Anterior cingulate cortex (tissue), 58 donors: ENCODE measurements at places on chromosomes 5 and 9.

DNA sequence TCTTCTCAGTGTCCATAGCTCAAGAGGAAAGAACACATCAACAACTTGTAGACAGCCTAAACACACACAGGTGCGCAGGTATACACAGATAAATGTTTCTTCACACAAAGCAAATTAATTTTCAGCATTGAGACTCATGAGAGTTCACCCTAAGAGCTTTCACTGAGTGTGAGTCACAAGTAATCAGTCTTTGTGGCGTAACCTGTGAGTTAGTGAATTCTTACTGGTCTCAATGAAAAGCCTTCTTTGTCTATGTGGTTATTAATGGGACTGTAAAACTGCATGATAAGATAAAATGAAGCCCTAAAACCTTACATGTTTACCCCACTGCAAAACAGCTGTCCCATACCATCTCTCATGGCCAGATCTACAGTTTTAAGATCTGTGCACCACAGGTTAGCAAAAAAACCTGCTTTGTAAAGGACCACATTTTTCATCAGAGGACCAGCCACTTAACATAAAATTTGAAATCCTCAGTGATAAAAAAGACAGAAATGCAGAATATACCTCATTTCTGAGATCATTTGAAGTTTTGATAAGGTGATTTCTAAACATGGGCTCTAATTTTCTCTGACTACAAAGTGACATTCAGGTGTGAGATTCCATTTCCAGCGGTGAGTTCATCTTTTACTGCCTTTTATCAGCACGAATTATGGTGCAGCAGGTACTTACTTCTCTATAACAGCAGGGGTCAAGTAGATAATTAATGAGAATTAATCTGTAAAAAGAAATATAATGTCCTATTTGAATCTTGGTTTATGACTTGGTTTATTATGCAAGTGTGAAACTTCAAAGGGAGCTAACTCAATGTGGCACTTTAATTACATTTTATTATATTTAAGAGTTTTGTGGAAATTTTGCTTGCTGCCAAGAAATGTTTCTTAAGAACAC, 335.7 kb upstream of the PIK3R1 start:
- DNase-seq = no peak

GRCh38 chr9:107637421-107638420, 148.2 kb upstream of the KLF4 start:
- DNase-seq = peak; percentile 84

DNA sequence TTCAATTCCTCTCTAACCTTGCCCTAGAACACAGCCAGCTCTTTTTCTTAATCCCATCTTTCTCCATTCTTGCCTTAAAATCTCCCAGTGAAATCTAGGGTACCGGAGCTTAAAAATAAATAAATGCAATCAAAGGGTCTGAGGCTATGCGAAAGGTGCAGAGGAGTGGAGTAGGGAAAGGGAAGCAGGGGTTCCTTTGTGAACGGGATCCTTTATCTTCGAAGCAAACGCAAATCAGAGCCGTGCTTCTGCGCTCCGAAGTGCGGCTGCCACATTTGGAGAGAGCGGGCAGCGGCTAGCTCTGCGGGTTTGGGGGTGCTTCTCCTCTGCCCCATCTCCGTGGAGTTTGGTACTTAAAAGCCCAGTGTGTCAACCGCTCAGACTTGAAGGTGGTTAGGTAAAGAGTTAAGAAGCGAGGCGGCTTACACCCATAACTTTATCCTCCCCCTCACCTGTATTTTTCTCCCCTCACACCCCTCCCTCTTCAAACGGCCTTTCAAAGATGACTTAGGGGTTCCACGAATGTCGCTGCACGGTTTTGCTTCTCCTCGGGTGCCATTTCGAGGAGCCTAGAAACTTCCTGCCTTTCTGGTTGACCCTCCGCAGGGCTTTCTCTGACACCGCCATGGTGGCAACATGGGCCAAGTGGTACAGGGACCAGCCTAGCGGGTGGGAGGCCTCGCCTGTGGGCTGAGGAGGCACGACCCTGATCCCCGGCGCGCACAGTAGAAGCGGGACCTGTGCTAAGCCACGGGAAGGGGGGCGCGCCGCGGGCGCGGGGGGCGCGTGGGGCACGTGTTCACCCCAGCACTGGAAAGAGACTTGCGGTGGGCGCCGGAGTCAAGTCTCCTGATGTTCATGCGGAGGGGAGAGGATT, 31.7 kb upstream of the NFIB start:
- DNase-seq = no peak

DNA sequence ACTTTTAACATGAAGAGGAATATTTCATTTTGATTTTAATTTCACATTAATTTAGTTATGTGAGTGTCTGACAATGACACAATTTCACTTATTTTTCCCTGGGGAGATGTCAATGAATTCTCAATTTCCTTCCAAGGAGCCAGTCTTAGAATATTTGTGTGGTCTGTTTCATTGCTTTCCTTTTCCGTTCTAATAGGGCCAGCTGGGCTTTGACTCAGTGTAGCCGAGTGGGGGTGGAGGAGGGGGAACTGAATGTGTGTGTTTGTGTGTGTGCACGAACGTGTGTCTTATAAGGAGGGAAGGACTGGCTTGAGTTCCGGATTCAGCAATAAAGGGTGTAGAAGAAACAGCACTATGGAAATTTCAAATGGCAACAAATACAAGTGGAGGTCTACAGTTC, 100.0 kb downstream of the BASP1 start:
- no peak for DNase-seq

DNA sequence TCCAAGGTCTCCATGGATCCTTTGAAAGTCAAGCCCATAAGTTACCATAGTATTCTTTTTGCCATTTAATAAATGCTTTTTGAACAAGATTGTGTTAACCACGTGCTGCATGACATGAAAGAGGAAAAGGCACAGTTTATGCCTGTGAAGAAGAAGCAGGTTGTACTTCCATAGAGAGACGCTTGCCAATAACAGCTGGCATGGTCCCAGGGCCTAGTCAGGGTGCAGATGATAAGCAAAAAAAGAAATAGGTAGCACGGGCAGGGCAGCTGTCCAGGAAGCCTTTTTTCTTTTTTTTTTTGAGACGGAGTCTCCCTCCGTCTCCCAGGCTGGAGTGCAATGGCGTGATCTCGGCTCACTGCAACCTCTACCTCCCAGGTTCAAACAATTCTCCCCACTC, 71.8 kb upstream of the CLINT1 start:
- DNase-seq = no peak

DNA sequence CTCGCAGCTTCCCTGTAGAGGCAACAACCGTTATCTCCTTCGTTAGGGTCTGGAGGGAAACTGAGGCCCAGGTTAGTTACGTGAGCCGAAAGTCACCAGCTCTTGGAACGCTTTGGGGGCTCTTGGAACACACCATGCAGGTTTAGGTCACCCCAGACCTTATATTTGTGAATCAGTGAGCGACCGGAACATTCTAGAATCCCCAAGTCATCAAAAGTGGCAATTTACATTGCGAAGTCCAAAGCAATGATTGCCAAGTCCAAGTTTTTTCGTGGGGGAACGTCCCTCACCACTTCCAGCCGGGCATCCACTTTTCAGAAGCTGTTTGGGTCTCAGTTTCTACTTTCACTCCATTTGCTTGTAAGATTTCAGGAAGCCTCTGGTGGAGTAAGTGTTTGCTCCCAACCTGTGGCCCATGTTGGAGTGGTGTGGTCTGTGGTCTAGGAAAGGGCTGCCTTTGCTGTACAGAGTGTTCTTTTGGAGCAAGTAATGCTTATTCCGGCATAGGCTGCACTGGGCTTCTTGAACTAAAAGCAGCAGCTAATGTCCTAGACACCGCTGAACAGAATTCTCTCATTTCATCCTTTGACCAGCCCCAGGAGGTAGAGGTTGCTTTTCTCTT, 32.8 kb upstream of the SPRY4 start:
- no peak for DNase-seq

DNA sequence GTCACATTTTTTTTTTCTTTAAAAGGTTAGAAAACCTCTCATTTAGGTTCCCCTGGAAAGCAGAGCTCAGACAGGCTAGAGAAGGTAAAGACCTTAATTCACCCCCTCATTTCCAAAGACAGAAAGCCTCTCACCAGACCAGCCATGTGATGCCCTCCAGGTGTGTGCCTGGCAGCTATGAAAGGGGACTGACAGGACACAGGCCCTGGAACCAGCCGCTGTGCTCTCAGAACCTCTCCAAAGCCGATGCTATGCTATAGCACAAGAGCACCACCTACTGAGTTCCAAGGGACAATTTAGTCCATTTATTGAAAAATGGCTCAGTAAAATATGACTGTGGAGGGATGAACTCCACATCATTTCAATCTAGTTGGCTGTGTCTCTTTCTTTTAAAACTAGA, 48.8 kb downstream of the FANCC start:
- peak; percentile 7 for DNase-seq

- no peak for DNase-seq
Measured at GRCh38 chr5:71456362-71456743, 902 bp downstream of the BDP1 start.

DNA sequence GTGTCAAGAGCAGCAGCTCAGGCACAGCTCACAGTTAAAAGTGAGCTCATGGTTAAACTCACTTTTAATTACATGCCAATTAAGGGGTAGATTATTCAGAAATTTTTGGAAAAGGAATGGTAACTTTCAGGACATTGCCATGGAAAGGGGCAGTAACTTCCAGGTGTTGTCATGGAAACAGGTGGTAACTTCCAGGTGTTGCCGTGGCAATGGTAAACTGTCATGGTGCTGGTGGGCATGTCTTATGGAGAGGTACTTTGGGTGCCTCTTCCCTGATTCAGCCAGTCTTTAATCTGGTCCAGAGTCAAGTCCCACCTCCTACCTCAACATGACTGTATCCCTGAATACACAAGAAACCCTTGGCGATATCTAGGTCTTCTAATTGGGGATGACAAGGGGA, 223.2 kb upstream of the TAS2R1 start:
- no peak for DNase-seq
